ENCODE measurements at places on chromosomes 4 and X.

- no peak for DNase-seq
Measured at GRCh38 chr4:27873596-27873995, 1013.0 kb downstream of the STIM2 start.

- DNase-seq: no peak
Measured at GRCh38 chr4:37770016-37770415, 56.5 kb upstream of the PGM2 start.

DNA sequence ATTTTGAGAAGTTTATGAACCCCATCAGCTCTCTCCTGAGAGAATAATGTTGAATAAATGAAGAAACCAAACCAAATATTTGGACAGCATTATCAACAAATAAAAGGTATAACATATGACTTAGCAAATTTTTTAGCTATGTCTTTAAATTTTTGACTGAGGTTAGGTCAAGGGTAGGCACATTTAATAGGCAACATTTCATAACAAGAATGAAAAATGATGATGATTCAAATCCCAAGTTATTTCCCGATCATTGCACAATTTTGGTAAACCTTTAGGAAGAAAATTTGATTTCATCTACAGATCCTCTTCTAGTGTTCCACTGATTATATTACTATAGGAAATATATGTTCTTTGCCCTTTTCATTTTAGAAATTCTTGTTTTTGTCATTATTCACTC lies 123.7 kb upstream of the TLR3 start:
- DNase-seq: no peak

GRCh38 chr4:108637856-108638255 lies 12.5 kb upstream of the OSTC start:
- DNase-seq: no peak

DNA sequence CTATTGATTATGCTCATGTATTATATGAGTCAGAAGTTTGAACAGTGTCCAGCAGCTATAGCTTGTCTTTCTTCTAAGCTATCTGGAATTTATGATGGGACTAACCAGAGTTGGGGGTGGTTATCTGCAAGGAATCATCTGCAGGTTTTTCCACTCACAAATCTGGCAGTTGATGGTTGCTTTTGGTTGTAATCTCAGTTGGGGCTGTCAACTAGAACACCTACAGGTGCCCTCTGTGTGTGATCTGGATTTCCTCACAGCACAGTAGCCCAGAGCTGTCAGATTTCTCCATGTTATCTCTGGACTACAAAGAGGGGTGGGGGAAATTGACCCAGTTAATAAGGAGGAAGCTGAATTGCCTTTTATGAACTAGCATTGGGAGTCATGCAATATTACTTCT lies 51.4 kb upstream of the MAP9 start:
- no peak for DNase-seq

- DNase-seq: no peak
Measured at GRCh38 chr4:165737309-165737972, 135.6 kb upstream of the TLL1 start.
